ENCODE measurements at places on chromosomes 7 and 10.

- peak; percentile 33 for DNase-seq
Observed at GRCh38 chr10:75397496-75398199, 3.9 kb downstream of the ZNF503 start.

DNA sequence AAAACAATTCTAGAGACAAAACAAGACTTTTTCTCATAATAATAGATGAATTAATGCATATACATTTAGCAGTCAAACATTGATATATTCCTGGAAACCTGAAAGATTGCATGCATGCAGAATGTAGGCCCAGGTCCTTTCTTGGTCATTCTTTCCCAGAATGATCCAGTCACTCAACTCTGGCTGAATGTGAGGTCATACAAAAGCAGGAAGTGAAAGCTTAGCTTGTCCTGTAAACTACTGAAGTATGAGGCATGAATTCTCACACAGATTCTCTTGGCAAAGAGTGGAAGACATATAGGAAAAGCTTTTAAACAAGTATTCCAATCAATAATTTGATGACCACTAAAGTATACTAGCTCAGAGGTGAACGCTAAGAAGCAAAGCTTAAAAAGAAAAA, 253.9 kb downstream of the PPP1R3A start:
- no peak for DNase-seq

DNA sequence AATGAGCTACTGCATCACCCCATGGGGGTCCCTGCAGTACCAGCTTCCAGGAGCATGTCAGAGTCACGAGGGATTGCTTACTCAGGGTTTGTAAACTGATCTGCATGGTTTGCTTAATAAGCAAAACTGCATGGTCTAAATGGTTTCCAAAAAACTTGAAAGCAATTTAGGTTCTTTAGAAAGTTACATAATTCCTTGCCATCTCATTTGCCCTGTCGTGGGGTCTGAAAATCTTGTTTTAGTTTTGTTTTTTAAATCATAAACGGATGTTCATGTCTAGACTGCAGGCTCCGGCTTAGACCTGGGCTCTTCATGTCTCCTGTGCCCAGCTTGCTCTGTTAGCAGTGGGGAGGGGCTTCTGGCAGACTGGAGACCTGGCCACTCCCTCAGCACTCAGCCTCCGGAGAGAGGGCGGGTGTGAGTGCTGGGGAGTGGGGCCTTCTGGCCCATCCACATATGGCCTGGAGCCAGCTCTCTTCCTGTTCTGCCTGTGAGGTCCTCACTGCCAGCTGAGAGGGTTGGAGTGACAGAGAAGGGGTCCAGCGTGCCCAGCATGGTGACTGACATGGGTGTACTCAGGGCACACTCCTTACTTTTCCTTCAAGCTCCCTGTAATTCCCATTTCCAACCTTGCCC, 17.5 kb downstream of the PRF1 start:
- DNase-seq: no peak

GRCh38 chr7:151724920-151725584, 151.9 kb downstream of the PRKAG2 start:
- no peak for DNase-seq

DNA sequence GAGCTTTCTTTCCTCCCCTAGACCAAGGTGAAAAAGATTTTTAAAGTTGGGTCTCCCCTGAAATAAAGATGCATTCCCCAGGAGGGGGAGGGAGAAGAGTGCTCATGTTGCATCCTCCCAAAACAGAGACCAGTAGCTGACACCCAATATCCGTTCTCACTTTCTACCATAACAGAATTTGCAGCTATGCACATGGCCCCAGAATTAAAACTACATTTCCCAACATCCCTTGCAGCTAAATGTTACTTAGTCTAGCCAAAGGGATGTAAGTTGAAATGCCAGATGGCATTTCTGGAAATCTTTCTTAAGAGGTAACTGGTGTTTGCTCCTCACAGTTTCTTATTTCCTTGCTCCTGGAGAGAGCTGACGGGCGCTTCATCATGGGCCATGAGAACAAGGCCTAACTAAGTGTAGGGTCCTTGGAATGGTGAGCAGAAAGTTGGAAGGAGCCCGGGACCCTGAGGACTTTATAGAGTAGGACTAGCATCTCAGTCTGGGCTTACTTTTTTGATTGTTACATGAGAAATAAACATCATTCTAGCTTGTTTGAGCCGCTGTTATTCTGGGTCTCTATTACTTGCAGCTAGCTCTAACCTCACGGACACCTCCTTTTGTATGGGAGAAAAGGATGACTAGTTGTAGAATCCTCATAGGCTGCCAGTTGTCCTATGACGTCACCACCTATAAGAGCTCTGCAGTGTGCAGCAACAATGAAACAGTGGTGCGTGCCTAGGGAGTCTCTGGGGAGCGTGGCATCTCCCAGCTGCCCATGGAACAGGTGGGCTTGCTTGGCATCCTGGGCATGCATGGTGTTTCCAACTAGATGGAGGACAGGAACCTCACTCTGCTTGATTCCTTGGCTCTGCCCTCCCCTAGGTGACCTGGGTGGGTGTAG, 46.1 kb upstream of the EXOC6 start:
- no peak for DNase-seq

DNA sequence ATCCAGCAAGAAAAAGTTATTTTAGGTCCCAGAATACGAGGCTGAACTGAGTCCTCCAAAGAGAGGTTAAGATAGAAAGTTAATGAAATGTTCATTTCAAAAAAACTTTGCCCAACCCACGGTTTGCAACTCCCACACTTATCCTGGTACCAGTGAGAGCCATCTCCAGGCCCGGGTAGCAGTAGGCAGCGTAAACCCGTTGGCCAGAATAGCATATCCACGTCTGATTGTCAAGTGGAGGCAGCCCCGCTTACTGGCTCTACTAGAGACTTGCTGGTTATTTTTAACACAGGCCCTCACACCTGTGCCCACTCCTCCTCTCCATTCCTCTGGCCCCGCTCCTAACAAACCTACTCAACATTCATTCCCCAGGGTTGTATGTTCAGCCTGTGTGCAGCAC, 109.7 kb downstream of the HIP1 start:
- DNase-seq: no peak

GRCh38 chr10:52539463-52539862, 225.4 kb downstream of the DKK1 start:
- DNase-seq: peak; percentile 59

- no peak for DNase-seq
Observed at GRCh38 chr10:58302254-58302653, 32.6 kb upstream of the UBE2D1 start.

DNA sequence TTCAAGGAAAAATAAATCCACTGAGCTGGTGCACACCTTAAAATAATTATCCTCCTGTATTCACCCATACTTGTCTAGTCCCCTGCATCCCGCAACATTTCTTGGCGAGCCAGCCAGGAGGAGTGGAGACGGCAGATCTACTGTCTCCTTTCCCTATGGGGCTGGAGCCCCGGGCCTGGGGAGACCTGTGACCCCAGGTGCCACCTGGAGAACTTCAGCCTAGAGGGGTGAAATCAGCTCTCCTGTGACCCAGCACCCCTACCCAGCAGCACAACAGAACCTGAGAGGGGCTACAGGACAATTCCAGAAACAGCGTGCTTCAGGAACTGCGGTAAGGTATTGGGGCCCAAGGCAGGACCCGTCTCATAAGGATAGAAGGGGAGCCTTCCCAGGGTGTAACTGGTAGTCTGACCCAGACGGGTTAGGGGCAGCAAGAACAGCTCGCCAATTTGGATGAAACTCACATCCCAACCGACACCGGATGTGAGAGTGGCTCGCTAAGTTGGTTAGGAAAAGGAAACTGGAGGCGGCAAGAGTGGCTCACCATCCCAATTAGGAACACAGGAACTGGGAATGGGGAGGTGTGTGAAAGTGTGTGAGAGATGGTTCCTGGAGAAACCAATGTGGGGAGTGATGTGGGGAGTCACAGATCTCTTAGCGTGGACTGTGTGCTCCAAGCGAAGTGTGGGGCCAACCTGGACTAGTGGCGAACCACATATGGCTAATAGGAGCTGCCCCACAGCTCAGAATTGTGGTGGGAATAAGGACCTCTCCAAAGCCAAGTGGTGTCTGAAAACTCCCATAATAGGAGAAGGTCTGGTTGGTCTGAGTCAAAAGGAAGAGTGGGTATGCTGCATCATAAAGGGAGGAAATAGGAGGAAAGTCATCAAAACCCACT, 15.1 kb upstream of the DENND2A start:
- DNase-seq: no peak

DNA sequence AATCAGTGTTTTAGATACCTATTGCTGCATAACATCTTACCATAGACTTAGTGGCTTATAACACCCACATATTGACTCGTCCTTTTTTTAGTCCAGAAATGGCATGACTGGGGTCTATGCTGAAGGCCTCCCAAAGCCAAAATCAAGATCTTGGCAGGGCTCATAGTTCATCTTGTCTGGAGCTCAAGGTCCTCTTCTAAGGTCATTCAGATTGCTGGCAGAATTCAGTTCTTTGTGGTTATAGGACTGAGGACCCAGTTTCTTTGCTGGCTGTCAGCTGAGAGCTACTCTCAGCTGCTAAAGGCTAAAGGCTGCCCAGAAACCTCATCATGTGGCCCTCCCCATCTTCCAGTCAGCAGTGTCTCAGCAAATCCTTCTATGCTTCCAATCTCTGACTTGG, 165.5 kb downstream of the FAM107B start:
- DNase-seq: no peak

DNA sequence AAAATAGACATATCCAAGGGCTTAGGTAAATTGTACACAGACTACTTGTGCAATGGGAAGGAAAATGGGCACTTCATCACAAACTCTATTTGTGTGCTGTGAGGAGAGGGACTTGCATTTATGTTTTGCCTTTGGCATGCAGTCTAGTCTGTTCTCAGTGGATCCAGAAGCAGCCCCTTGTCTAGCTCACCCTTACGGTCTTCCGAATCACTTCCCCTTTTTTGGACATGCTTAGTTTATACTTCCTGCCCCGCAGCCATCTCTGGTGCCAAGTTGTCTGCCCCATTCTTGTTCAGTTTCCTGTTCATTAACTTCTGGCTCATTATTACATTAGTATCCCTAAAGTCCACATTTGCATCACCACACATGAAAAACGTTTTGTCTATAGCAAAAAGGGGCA, 161.6 kb downstream of the NRCAM start:
- peak; percentile 97 for DNase-seq

- no peak for DNase-seq
Observed at GRCh38 chr7:30930621-30931020, 19.0 kb downstream of the AQP1 start.

DNA sequence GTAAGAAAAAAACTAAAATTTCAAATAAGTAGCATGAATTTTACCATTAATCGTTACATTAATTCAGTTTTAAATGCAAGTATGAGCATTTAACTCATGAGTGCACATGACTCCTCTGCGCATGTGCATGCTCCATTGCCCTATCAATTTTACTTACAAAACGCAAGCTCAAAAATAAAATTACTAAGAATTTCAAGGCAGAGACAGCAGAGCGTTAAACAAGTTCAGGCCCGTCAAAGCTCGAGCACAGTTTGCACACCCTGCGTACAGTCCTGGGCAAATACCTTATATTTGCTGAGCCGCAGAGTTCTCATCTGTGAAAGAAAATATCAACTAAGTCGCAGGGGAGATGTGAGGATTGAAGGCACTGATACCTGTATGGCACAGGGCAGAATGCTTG, 373.6 kb downstream of the BBS9 start:
- DNase-seq: no peak

- peak; percentile 26 for DNase-seq
Observed at GRCh38 chr7:130486114-130486953, 5.6 kb upstream of the MEST start.

GRCh38 chr7:92557249-92557648, 28.7 kb downstream of the RBM48 start:
- DNase-seq: no peak

GRCh38 chr7:24781106-24781505, 23.8 kb upstream of the GSDME start:
- DNase-seq: no peak

DNA sequence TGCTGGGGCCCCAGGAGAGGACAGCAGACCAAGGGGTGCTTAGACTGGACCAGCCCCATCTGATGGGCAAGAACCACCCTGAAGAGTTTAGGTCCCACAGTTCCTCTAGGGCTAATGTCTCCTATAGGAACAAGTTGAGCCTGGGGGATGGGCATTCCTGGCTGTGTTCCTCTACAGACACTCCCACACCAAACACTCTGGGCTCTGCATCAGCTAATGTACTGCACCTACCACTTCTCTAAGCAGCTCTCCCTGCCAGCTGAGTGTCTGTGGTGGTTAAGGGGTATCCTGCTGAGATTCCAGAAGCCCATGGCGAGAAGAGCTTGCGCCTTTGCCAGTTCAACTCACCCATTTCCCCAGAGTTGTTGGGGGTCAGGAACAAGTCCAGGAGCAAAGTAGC, 284.1 kb upstream of the CSTF2T start:
- DNase-seq: no peak

- DNase-seq: no peak
Observed at GRCh38 chr10:34006471-34006870, 672.0 kb upstream of the NRP1 start.

- no peak for DNase-seq
Observed at GRCh38 chr7:95558864-95559263, 37.5 kb downstream of the PDK4 start.

DNA sequence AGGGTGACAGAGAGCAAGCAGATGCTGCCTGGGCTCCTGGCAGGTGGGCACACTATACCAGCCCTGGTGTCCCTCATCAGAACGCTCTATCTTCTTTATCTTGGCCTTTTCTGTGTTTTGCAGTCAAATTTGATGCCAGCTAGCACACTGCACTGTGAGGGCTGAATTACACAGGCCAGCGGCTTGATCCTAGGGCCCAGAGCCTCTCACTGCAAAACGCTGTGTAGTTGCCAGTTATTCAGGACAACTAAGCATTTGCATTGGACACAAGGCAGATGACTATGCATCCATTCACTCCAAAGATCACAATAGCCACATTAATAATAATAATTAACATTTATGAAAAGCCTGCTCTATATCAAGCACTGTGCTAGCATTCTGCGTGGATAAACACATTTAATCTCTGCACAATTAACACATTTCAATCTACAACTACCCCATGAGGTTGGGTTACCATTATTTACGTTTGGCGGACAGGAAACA, 100.3 kb downstream of the PAXIP1 start:
- DNase-seq: no peak

GRCh38 chr10:106652279-106652678, 512.2 kb downstream of the SORCS1 start:
- DNase-seq: no peak

GRCh38 chr10:78934532-78934898, 134.3 kb upstream of the ZMIZ1 start:
- DNase-seq: no peak

GRCh38 chr7:148856891-148857290, 27.2 kb downstream of the EZH2 start:
- no peak for DNase-seq

- no peak for DNase-seq
Observed at GRCh38 chr7:21023841-21024484, 237.3 kb upstream of the SP8 start.

DNA sequence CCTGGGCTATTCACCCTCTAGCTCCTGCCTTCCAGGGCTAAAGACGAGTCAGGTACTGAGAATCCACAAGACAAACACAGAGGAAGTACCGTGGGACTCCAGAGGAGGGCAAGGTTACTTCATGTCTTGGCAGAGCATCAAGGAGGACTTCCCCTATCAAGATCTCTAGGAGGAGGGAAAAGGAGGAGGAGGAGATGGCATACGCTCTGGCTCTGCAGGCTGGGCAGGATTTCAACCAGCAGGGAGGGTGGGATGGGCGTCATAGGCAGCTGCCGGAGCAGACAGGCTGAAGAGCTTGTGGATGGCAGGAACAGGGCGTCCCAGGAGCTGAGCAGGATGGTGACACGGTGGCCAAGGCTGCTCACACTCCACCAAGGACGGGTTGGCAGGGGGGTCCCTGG, 21.3 kb downstream of the MDH2 start:
- peak; percentile 61 for DNase-seq

Data from kidney capillary endothelial cell (primary cell).